Cardiac septum (tissue), 1 donor: ENCODE measurements at places on chromosomes 2 and 18. TPM values are rescaled to one million over a fixed set of nuclear protein-coding genes. Genes with fewer than 3 reads are reported as not detected.
A peak's percentile ranks its signal among the peaks of the same experiment; 100 is the strongest.

DNA sequence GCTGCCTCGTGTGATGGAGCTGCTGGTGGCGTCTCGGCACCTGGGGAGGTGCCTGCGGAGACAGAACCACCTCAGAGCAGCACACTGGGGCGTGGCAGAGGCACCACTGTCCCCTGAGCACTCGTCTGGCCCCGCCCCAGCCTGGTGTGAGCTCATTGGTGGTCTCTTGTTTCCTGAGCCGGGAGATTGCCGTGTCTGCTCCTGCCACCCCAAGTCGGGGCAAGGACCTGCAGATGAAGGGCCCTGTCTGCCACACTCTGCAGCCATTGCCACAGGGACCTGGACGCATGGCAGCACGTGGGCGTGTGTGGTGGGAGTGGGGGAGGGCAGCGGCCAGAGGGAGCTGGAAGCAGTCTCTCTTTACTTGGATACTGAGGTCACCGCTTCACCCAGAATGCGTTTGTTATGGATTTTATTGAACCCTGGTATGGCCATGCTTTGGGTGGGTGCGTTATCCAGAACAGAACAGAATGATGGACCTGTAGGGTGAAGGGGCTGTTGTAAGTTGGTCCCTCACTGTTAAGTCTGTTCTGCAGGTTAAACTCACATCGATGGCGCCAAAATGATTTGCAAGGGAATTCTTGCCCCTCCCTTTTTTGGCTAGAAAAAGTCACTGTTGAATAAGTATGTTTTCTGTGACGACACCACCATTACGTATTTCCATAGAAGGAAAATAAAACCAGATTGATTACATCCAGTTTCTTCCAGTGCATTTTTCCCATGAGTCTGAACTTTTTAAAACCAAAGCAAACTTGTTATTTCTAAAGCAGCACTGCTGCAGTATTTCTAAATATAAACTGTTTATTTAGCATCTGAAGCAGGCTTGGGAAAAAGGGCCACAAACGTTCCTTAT is 92.0 kb downstream of the USP40 start:
- peak; percentile 72 for DNase-seq

GRCh38 chr2:197201874-197202273 is 108.7 kb downstream of the ANKRD44 start:
- no peak for DNase-seq

- no peak for DNase-seq
Measured at GRCh38 chr2:147297820-147298219, 547.0 kb upstream of the ACVR2A start.

- DNase-seq, result no peak
Measured at GRCh38 chr2:187679454-187679853, 125.2 kb upstream of the TFPI start.

- no peak for DNase-seq
Measured at GRCh38 chr2:174338671-174339560, 4.2 kb downstream of the SP9 start.

DNA sequence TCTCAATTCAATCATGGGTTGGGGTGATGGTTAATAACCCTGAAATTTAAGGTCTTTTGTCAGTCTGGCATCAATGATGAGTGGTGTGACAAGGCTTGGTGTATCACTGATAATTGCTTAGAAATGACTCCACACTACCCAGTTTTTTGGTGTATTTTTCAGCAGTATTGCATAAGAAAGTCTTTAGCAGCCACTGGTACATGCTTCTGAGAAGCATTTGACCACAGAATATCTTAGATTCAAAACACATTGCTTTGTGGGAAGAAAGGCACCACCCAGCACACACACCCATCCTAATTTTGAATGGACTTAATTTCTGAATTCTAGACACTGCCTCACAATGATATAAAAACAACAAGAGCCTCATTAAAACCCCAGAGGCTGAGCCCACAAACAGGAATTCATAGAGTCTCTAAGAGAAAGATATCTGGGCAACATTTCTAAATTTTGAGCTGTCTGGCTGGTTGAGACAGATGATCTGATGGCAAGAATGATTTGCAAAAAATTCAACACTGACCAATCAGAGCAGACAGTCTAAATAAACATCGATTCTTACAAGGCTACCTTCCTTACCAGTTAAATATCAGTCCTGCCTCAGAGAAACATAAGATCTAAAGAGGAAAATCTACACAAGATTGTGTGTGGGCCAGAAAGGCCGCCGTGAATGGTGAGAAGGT is 114.7 kb upstream of the CYP1B1 start:
- no peak for DNase-seq

DNA sequence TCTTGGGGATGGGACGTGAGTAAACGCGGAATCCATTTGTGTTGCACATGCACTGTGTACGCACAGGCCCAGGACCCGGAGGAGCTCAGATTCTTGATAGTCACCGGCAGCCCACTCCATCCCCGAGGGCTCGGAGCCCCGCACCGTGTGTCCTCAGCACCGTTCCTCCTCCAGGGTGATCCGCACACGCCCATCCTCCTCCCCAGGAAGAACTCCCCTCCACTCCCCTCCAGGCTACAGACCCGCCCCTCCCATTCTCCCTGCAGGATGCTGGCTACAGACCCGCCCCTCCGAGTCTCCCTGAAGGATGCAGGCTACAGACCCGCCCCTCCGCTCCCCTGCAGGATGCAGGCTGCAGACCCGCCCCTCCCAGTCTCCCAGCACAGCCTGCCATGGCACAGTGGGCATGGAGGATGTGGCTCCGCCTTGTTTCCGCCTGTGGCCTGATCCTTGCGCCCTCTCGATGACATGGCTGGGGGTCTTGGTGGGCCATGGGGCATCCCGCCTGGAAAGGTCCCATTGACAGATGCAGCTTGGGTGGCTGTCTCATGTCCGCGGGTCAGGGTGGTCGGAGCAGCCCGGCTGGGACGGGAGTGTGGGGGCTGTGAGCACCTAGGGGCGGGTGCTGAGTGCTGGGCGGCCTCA is 14.1 kb downstream of the CTDP1 start:
- DNase-seq, result no peak

- peak; percentile 68 for DNase-seq
Measured at GRCh38 chr2:241001413-241002274, 3.2 kb downstream of the SNED1 start.

- DNase-seq, result no peak
Measured at GRCh38 chr2:146997488-146997887, 847.3 kb upstream of the ACVR2A start.

DNA sequence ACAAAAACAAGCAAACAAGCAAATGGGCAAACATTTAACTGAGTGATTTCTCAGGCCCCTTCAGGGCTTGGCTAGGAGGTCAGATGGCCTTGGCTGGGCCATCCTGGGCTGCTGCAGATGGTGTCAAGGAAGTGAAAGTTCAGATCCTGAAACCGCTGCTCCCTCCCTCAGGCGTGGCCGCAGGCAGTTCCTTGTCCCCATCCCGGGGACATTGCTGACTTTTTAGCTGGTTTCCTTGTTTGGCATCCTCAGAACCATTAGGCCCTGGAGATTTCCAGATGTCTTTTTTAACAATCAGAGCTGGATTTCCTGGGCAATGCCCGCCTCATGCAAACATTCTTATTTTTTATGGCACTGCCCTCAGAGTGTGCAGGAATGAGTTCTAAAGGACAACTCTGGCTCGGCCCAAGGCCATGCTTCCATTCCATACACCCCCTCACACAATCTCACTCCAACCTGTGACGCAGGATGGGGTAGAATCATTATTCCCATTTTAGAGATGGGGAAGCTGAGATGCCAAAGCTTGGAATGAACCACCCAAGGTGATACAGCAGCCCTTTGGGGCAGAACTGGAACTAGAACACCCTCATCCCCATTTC is 86.1 kb upstream of the ZCCHC2 start:
- DNase-seq, result no peak

DNA sequence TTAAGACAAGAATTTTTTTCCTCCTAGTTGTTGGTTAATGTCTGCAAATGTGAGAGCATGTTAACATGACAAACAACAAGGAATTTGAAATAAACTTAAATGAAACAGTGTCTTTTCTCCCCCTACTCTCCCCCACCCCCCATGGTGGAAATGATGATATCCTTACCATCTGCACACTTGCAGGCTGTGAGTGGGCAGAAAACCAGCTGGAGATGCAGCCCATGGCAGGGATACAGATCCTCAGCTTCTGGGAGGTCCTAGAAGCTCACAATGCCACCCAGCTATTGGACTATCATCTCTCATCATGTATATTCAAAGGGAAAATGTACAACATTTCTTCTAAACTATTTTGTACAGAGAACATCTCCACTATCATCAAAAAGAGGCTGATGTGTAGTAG is 196.8 kb downstream of the SLC8A1 start:
- DNase-seq, result no peak

DNA sequence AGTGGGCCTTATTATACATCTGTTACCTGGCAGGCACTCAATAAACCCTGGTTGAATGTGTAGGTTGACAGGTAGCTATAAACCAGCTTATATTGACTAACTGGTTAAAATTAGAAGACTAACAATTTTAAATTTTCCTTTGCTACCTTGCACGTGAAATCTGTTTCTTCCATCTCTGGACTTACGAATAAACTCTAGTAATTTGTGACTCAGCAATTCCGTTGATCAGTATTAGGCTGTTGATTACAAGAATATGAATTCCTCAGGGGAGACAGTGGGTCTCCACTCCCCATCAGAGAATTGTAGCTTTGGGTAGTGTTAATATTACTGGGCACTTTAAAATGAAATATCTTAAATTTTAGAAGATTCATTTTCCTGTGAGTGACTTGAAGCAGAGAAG is 137.8 kb upstream of the SP5 start:
- no peak for DNase-seq

- no peak for DNase-seq
Measured at GRCh38 chr2:202110491-202110890, 37.4 kb downstream of the KIAA2012 start.

DNA sequence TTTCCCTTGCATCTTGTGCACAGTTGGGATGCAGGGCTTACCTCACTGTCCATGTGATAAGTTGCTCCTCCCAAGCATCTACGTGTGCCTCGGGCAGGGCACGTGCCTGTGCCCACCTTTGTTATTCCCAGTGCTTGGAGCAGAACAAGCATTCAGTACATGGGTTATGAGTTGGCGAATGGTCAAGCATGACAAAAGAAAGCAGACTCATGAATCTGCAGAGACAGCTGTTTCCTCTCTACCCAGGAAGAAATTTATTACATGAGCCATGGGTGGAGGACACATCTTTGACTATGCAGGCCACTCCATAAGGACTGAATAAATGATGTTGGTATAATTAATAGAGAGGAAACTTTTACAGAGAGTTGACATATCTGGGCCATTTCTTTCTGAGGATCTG is 127.8 kb downstream of the TPGS2 start:
- no peak for DNase-seq

DNA sequence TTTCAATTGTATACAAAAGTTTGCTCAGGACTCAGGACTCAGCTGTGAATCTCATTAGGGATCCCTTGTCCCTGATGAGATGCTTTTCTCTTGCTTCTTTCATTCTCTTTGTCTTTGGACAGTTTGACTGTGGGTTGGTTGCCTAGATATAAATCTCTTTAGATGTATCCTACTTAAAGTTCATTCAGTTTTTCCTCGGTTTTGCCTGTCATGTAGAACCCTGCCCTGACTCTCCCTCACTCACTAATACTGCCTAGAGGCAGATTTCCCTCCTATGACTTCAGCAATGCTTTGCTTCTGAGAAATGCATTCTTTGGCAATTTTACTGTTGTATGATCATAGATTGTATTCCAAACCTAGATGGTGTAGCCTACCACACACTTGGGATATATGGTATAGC is 421.4 kb upstream of the TCF4 start:
- DNase-seq, result no peak

GRCh38 chr2:127649684-127650040 is 3.7 kb downstream of the GPR17 start:
- peak; percentile 91 for DNase-seq

GRCh38 chr2:1489486-1489885 is 76.2 kb downstream of the TPO start:
- peak; percentile 33 for DNase-seq

- peak; percentile 15 for DNase-seq
Measured at GRCh38 chr2:218856167-218856895, 3.3 kb upstream of the WNT6 start.

The UGT1A6 gene
- total RNA-seq, result not detected

The LIMS1 gene
- total RNA-seq, result 121 TPM

The STAT4 gene
- 37.8 TPM for total RNA-seq

The ECEL1 gene
- total RNA-seq, result 0.27 TPM

The RSAD2 gene
- 4.6 TPM for total RNA-seq

The IL18RAP gene
- total RNA-seq, result 0.70 TPM

The VWC2L gene
- 0.08 TPM for total RNA-seq

The BCL11A gene
- 16.9 TPM for total RNA-seq

The NEUROD1 gene
- total RNA-seq, result not detected

The CCDC93 gene
- total RNA-seq, result 26.9 TPM
